ENCODE measurements at places on chromosomes 11 and 22.
A peak's percentile ranks its signal among the peaks of the same experiment; 100 is the strongest.

- DNase-seq = no peak
Measured at GRCh38 chr22:26735019-26735409, 77.6 kb downstream of the MIAT start.

GRCh38 chr22:22462813-22463567, 45.6 kb downstream of the ZNF280B start:
- no peak for DNase-seq

DNA sequence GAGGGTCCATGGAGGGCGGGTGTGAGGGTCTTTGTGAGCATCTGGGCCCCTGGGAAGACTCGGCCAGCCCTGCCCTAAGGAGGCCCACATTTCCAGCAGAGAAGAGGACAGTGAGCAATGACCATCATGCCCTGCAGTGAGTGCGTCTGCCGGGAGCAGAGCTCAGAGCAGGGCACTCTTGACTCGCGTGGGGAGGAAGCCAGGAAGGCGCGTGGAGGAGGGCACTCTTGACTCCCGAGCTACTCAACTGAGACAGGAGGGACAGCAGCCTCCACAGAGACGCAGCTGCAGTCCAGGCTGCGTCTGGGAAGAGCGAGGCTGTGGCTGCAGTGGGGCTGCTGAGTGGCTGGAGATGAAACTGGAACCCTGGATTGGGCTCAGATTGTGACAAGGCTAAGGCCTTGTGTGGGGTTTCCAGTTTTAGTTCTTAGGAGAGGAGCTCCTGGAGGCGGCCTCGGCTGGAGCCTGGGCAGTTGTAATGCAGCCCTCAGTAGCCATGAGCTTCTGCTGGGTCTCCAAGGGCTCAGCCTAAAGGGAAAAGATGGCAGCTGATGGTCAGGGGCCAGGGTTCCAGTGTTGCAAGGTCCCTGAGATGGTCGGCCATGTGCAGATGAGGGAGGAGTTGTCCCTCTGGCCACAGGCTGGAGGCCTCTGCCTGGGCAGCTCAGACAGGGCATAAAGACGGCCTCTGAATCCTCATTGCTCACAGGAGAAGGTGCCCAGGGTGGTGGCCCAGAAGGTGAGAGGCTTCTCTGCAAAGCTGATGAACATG, 264.7 kb upstream of the B3GAT1 start:
- no peak for DNase-seq

DNA sequence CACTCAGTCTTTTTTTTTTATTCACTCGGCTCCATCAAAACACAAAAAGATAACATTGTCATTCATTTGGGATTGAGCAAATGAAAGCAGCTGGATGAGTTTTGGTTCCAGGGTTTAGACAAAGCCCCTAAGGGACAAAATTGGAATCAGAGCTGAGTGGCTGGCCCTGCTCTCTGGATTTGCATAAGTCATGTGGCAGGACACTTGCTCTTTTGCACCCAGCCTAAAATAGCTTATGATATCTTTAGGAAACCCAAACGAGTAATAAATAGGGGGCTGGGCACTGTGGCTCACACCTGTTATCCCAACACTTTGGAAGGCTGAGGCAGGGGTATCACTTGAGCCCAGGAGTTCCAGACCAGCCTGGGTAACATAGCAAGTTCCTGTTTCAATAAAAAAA, 11.0 kb upstream of the TMEM121B start:
- no peak for DNase-seq

DNA sequence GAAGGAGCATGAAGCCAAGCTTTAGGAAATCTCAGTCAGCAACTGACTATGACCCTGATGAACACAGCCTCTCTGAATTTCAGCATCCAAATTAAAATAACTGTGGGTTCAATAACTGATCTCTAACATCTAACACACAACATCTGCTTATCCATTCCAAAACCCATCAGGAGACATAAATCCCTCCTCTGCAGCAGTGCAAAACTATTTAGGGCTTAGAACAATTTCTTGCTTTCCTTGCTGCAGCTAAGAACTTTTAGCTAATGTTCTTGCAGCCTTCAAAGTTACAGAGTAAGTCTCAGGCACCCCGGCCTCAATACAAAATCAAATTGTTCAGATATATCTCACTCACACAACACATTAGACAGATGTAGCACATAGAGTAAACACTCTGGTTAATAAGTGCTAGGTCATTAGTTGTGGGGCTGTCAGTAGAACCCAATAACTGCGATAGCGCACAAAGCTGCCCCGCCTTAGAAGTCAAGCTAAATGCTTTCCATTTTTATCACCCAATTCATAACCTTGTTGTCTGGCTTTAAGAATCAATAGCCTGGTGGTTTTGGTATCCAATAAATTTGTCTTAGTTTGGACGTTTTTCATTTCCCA, 139.6 kb downstream of the LARGE1 start:
- no peak for DNase-seq

DNA sequence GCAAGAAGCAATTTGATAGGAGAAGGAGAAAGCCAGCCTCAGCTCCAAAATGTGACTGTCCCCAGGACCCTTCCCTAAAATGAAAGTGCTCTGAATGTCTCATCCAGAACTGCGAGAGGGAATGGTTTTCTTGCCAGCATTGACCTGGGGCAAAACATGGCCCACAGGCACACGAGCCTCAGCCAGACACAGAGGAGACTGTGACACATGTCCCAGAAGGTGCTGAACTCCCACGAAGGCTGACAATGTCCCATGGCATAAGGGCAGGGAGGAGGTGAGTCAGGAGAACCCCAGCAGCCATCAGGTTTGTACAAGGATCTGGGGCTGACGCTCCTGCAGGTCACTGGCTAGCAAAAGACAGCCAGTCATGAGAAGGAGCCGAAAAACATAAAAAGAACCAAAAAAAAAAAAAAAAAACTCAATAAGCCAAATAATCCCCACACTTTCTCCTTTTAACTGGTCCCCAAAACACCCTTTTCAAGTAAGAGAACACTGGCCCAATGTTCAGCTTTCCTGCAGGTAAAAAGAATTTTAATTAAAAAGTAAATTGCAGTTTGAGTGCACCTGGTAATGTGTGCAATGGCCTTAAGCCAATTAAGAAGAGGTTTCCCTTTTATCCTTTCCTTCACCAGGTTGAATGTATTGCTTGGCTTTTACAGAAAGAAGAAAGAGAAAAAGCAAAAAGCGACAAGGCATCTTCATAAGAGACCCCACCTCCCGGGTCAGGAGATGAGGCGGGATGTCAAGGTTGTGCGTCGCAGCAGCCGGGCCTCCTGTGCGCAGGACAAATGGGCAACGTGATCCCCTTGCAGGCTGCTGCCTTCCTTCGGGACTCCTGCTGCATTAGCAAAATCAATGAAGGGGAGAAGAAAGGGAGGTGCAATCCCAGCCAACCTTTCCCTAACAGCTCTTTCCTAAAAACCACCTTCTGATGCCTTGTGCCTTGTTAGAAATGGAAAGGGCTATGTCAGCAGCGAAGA, 43.6 kb downstream of the GALNT18 start:
- DNase-seq = no peak

DNA sequence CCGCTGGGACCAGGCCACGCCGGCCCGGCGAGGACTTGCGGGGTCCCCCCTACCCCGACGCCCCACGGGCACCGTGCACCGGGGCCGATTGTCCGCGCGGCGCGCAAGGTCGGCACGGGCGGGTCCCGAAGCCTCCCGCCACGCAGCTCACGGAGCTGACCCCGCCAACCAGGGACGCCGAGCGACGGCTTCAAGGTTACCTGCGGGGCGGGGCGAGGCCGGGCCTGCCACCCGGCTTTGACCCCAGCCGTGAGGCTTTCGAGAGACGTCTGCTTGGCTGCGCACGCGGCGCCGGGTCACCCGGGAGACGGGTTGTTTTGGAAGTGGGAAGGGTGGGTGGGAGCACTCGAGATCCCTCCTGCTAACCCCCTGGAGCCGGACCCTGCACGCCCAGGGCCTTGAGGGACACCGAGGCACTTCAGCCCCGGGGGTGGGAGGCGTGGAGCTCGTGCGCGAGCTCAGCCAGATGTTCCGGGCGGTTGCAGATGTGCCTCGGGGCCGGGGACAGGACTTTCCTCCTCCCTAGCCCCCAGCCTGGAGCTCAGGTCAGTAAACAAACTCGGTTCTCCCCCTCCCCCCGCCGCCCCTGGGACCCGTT, 3.2 kb upstream of the WNT11 start:
- DNase-seq = no peak

DNA sequence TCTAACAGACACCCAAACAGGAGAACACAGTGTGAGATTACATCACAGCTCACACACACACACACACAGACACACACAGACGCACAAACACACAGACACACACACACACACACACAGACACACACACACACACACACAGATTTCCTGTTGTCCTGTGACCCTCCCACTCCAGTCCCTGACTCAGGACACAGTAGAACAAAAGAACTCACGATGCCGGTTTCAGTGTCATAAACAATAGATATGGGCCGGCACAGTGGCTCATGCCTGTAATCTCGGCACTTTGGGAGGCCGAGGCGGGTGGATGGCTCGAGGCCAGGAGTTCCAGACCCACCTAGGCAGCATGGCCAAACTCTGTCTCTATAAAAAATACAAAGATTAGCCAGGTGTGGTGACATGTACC, 13.8 kb upstream of the KAT5 start:
- no peak for DNase-seq

DNA sequence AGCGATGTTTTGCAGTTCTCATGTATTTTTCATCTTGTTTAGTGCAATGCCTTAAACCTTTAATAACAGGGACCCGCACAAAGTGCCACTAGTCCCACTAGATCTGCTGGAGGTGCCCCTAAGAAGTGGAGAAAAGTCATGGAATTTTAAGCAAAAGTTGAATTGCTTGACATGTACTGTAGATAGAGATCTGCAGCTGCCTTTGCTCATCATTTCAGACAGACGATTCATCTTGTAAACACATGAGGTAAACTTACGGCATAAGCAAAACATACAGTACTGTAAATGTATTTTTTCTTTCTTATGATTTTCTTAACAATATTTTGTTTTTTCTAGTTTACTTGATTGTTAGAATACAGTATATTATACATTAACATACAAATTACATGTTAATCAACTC, 295.6 kb downstream of the CASP12 start:
- DNase-seq = no peak

- no peak for DNase-seq
Measured at GRCh38 chr11:617912-618682, 2.3 kb upstream of the IRF7 start.

DNA sequence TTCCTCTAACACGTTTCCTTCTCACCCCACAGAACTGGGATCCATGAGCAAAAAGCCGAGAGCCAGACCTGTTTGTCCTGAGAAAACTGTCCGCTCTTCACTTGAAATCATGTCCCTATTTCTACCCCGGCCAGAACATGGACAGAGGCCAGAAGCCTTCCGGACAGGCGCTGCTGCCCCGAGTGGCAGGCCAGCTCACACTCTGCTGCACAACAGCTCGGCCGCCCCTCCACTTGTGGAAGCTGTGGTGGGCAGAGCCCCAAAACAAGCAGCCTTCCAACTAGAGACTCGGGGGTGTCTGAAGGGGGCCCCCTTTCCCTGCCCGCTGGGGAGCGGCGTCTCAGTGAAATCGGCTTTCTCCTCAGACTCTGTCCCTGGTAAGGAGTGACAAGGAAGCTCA, 24.0 kb downstream of the CD5 start:
- no peak for DNase-seq

DNA sequence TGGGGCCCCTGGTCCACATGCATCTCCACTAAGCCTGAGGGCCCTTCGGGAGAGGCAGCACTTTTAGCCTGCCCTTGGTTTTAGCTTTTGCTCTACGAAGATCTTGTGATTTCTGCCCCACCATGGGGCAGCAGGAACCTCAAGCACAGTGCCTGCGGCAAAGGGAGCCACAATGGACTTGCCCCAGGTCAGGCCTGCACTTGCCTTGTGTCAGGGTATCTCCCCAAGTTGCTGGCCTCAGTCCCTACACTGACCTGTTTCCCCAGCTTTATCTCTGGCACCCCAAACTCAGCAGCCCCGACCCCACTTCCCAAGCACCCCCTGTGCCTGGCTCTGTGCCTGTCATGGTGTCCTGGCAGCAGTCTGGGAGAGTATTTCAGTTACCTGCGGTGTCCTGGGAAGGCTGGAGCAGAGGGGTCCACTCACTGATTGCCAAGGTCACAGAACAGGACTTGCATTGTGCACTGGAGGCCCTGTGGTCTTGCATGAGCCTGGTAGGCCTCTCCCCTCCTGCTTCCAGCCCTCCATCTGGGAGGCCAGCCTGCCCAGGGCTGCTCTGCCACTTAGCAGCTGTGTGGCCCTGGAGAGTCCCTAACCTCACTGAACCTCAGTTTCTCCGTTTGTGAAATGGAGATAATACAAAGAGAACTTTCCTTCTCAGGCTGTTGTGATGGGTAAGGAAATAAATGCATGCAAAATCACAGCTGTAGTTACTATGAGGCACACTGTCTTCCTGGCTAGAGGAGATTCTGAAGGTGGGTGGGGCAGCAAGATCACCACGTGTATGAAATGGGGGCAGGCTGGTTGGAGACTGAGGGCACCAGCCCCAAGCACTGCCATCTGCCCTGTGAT, 3.6 kb upstream of the AIFM3 start:
- no peak for DNase-seq

- peak; percentile 36 for DNase-seq
Measured at GRCh38 chr11:79708319-79708932, 267.6 kb upstream of the TENM4 start.

- DNase-seq = peak; percentile 4
Measured at GRCh38 chr11:85590848-85591483, 36.2 kb downstream of the DLG2 start.

GRCh38 chr11:41005986-41006385, 453.5 kb downstream of the LRRC4C start:
- DNase-seq = no peak

GRCh38 chr11:37411289-37411688, 813.3 kb upstream of the RAG2 start:
- no peak for DNase-seq

GRCh38 chr22:19387575-19387974, 44.0 kb downstream of the HIRA start:
- no peak for DNase-seq

DNA sequence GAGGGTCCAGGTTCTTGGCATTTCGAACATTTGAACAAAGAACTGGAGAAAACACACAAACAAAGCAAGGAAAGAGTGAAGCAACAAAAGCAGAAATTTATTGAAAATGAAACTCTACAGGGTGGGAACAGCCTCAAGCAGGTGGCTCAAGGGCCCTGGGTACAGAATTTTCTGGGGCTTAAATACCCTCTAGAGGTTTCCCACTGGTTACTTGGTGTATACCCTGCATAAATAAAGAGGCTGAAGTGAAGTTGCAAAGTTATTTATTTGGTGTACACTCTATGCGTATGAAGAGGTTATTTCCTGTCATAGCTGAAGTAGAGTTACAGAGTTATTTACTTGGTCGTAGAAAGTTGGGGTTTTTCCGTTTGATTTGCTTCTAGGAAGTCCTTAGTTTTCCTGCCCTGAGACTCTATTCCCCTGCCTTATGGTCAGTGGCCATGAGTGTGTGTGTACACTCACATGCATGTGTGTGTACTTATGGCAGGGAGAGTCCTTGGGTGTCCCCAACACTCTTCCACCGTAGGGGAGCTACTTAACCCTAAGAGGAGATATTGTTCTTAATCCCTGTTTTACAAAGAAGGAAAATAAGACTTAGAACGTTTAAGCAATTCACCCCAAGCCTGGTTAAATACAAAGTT, 5.6 kb upstream of the SMCO4 start:
- DNase-seq = no peak

GRCh38 chr22:41557401-41558240, 3.2 kb upstream of the CSDC2 start:
- no peak for DNase-seq

GRCh38 chr11:26676641-26677040, 45.2 kb downstream of the SLC5A12 start:
- DNase-seq = no peak
